ENCODE measurements at places on chromosomes 4 and X.

GRCh38 chrX:45840411-45840950 is 639.8 kb upstream of the DIPK2B start:
- DNase-seq = no peak

DNA sequence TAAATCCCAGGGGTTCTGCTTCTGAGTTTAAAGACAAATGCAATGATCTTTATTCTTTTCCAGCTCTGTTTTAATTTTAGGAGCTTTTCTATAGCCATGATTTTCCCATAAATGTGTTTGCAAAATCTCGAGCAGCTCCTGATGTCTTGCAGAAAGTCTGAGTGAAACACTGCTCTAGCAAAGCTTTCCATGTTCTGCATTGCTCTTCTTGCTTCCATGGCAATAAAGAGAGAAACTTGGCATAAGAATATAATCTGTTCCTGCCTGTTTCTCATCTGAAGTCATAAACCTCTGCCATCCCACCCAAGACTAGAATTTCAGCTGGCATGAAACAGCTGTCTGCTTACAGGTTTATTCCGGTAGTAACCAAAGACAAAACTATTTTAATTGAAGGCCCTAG is 254.5 kb downstream of the SPRY1 start:
- DNase-seq = no peak

DNA sequence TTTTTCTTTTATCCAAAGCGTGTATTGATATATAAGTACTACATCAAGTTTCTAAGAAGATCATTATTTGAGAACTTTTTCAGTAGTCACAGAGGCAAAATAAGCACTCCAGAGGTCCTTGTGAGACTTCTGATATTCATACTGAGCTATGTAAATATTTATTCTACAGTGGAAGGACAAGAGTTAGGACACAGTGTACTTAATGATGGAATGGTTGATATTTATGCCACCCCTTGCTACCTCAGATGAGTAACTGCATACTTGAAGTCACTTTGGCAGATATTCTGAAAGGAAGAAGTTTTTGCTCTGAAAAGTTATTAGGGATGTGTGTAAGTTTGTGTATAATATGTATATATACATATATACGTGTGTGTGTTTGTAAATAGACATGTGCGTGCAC is 30.3 kb downstream of the MAGEA1 start:
- no peak for DNase-seq

DNA sequence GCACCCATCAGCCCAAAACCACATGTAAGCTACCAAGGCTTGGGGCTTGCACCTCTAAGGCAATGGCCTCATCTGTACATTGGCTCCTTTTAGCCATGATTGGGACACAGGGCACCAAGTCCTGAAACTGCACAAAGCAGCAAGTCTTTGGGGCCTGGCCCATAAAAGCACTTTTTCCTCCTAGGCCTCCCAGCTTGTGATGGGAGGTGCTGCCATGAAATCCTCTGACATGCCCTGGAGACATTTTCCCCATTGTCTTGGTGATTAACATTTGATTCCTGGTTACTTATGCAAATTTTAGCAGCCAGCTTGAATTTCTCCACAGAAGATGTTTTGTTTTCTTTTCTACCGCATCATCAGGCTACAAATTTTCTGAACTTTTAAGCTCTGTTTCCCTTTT is 58.5 kb upstream of the PABPC4L start:
- DNase-seq = no peak

- DNase-seq = no peak
These were observed 493.0 kb downstream of the TLL1 start for GRCh38 chr4:166366012-166366411.

- no peak for DNase-seq
These were observed 238.2 kb downstream of the C4orf33 start for GRCh38 chr4:129334136-129334535.

DNA sequence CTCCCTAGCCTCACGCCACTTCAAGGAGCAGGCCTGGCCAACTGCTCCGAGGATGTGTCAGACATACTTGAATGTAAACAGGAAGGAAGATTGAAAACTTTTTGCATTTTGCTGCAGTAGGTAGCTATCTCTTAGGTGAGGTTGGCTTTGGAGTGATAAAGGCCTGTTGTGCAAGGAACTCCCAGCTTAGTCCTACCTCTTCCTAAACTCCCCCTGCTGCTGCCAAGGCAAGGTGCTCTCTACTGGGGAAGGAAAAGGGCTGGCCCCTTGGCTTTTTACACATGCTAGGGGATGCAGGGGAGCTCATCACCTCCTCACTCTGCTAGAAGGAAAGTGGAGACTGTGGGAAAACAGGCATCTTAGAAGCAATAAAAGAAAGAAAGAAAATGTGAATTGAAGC is 10.7 kb upstream of the BRS3 start:
- DNase-seq = no peak

DNA sequence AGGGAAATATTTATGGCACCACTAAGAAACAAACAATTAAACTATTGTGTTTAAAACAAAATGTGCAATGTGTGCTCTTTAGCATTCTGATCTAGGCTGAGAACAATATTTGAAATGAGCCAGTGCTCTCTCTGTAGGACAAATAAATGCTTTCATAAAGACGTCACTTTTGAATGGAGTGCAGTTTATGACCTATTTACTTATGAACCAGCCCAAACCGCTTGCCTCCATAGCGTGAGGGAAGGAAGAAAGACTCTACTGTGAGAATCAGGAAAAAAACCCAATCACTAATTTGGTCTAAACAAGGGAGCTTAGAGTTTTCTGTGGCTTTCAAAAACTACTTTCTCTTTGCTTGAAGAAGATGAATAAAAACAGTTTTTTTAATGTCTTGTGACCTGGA is 39.4 kb downstream of the SAT1 start:
- no peak for DNase-seq

DNA sequence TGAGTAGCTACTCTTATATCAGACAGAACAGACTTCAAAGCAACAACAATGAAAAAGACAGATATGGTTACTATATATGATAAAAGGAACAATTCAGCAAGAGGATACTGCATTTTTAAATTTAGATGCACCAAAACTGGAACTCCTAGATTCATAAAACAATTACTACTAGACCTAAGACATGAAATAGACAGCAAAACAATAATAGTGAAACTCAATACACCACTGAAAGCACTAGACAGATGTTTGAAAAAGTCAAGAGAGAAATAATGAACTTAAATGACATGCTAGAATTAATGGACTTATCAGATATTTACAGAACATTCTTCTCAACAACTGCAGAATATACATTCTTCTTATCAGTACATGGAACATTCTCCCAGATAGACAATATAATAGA is 99.5 kb upstream of the ITM2A start:
- DNase-seq = no peak

DNA sequence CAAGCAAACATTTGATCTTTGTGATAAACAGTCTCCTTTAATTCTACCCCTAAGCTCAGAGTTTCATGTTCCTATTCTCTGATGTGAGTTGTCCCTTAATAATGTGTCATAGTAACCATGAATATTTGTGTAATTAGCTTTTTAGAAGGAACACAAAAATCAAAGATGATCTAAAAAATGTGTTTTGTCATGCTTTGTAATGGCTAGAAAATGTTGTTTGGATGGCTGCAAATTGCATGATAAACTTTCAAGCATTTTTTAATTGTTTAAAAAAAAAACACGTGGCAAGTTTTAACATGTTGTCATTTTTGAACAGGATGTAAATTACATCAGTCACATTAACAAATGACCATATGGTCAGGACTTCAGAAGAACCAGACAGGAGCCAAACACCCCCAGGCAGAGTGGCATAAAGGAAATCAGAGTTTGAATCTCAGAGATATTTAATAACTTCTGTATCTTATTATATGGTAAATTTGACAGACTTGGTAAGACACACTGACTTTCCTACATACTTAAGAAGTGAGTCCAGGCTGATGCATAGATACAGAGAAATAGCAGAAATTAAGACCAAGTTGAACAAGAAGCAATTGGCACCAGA is 223.9 kb upstream of the VEGFC start:
- no peak for DNase-seq

DNA sequence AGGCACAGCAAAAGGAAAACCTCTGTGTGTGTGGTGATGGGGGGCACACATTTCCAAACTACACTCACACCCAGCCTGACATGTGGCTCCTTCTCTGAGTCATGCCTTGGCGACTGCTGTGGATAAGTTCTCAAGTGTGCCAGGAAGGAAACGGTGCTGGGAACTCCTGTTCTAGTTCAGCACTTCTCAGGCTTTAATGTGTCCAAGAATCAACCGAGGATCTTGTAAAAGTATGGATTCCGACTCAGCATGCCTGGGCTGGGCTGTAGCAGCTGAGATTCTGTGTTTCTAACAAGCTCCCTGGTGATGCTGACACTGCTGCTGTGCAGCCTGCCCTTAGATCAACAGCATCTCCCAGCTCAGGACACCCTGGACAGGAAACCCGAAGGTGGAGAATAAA is 20.2 kb downstream of the CLNK start:
- DNase-seq = no peak

DNA sequence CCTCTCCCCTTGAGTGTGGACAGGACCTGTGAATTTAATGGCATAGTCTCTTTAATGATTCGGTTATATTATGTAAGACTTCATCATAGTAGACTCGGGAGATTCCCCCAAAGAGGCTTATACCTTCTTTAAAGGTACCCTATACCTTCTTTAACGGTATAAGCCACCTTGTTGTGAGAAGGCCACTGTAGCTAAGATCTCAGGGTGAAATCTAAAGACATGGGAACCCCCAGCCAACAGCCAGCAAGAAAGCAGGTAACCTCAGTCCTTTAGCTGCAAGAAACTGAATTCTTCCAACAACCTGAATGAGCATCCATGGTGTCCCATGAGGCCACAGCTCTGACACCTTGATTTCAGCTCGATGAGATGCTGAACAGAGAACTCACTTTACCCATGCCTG is 931 bp downstream of the DDX60 start:
- DNase-seq = no peak

- no peak for DNase-seq
These were observed 178.2 kb upstream of the ARHGEF9 start for GRCh38 chrX:63963095-63963784.

DNA sequence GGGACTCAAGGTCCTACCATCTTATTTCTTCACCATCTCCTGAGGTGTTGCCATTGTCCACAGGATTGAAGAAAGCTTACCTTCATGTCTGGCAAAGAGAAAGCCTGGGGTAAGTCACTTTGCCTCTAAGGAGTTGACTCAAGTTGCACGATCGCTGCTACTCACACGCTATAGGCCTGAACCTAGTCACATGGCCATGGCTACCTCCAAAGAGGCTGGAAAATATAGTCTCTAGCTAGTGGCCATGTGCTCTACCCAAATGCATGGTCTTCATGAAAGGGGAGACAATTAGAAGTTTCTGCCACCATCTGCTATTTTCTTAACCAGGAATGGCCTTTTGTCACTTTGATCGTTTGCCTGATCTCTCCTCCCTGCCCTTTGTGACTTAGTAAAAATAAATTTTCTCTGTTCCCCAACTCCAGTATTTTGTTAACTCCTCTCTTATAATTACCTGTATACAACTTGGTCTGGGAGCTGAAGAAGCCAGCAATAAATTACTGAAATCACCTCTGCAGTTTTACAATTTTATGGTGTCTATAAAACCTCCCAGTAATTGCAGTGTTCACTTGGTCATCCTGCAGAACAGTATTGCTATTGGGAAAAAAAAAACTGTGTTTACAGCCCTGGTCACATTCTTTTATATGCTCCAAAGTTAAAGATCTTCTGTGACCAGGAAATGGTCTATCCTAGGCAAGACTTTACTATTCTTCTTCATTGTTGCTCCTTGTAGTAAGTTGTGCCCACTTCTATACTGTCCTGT is 126.7 kb upstream of the TSPAN5 start:
- DNase-seq = no peak

All from activated T-helper 1 cell treated with anti-CD3 and anti-CD28 coated beads, Interleukin-2, amount 50 U/mL, for 16 hours (primary cell).